Renal pelvis (tissue), 12 donors: ENCODE measurements at places on chromosomes 2 and 18. TPM values are rescaled to one million over a fixed set of nuclear protein-coding genes. Genes with fewer than 3 reads are reported as not detected.

Gene PXDN
- 147 TPM for polyA plus RNA-seq

Gene FOXI3
- polyA plus RNA-seq, result 0.18 TPM

Gene KCNIP3
- 23.4 TPM for polyA plus RNA-seq

Gene TSPYL6
- polyA plus RNA-seq, result not detected

Gene UPP2
- 9.7 TPM for polyA plus RNA-seq

Gene ANKRD23
- 3.9 TPM for polyA plus RNA-seq

Gene CABLES1
- polyA plus RNA-seq, result 28.0 TPM

Gene SCN1A
- polyA plus RNA-seq, result 0.37 TPM

Gene MDH1
- 416 TPM for polyA plus RNA-seq

Gene LYPD1
- polyA plus RNA-seq, result 76.5 TPM

Gene SIGLEC15
- 0.74 TPM for polyA plus RNA-seq

Gene DBI
- 245 TPM for polyA plus RNA-seq

Gene RIT2
- polyA plus RNA-seq, result 0.10 TPM

Gene CNDP1
- 2.0 TPM for polyA plus RNA-seq

Gene LYPD6
- polyA plus RNA-seq, result 18.2 TPM

Gene IL37
- polyA plus RNA-seq, result not detected

Gene RNPEPL1
- 36.6 TPM for polyA plus RNA-seq

Gene SP9
- polyA plus RNA-seq, result not detected

Gene GTF3C2
- 80.2 TPM for polyA plus RNA-seq

Gene OSR1
- 9.7 TPM for polyA plus RNA-seq

Gene ZNF385B
- polyA plus RNA-seq, result 13.9 TPM

Gene ENOSF1
- polyA plus RNA-seq, result 145 TPM

Gene TUBA3E
- not detected for polyA plus RNA-seq

Gene SCYGR4
- 0.09 TPM for polyA plus RNA-seq

Gene NFU1
- 54.7 TPM for polyA plus RNA-seq

Gene ALLC
- polyA plus RNA-seq, result not detected

Gene THOC1
- 123 TPM for polyA plus RNA-seq

Gene DSEL
- polyA plus RNA-seq, result 17.9 TPM

Gene LAMA3
- polyA plus RNA-seq, result 2.0 TPM

Gene RAX
- polyA plus RNA-seq, result not detected

Gene RGPD8
- polyA plus RNA-seq, result 4.0 TPM

Gene OR6B2
- polyA plus RNA-seq, result not detected

Gene SMAD4
- 151 TPM for polyA plus RNA-seq

Gene PID1
- polyA plus RNA-seq, result 4.8 TPM

Gene BCL11A
- 14.4 TPM for polyA plus RNA-seq

Gene ARHGEF4
- polyA plus RNA-seq, result 8.4 TPM

Gene SPR
- polyA plus RNA-seq, result 13.0 TPM

Gene RRM2
- 62.1 TPM for polyA plus RNA-seq

Gene CFAP221
- 30.2 TPM for polyA plus RNA-seq

Gene CCDC141
- polyA plus RNA-seq, result 0.27 TPM

Gene KIAA2012
- polyA plus RNA-seq, result 0.19 TPM

Gene DUSP28
- 10.4 TPM for polyA plus RNA-seq

Gene HOXD1
- polyA plus RNA-seq, result 11.5 TPM

Gene DSC2
- 35.1 TPM for polyA plus RNA-seq

Gene PAX3
- polyA plus RNA-seq, result not detected

Gene TMEM200C
- polyA plus RNA-seq, result 2.3 TPM

Gene TMEM169
- polyA plus RNA-seq, result 15.1 TPM

Gene ABCB11
- polyA plus RNA-seq, result not detected

Gene DYSF
- 17.3 TPM for polyA plus RNA-seq

Gene TFCP2L1
- 55.1 TPM for polyA plus RNA-seq

Gene FBXO41
- 3.0 TPM for polyA plus RNA-seq
